ENCODE measurements at places on chromosomes 3 and 15. TPM values are rescaled to one million over a fixed set of nuclear protein-coding genes. Genes with fewer than 3 reads are reported as not detected.

Gene PLS1
- total RNA-seq, result 1.3 TPM

Gene ZNF619
- 2.2 TPM for total RNA-seq

Gene TRH
- total RNA-seq, result not detected

Gene RASGRP1
- total RNA-seq, result not detected

Gene ATP10A
- 1.5 TPM for total RNA-seq

Gene DNAH1
- 1.2 TPM for total RNA-seq
